Astrocyte of the spinal cord (primary cell): ENCODE measurements at places on chromosomes 16 and 17.

GRCh38 chr17:57375770-57376225 lies 119.5 kb downstream of the MSI2 start:
- DNase-seq = no peak

DNA sequence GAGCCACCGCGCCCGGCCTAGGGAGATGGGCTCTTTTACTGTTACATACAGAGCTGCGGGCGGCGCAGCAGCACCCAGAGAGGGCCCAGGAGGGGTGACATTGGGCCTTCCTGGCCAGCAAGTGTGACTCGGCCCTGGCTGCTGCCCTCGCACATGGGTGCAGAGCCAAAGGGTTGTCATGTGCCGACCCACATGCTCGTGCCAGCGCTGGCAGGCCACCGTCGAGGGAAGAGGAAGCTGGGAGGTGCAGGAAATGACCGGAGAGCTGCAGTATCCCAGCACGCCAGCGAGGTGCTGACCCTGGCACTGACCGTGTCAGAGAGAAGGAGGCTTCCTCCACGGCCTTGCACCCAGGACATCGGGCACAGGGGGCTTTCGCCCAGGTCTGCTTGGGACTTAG lies 8.0 kb downstream of the ENDOV start:
- DNase-seq = no peak

DNA sequence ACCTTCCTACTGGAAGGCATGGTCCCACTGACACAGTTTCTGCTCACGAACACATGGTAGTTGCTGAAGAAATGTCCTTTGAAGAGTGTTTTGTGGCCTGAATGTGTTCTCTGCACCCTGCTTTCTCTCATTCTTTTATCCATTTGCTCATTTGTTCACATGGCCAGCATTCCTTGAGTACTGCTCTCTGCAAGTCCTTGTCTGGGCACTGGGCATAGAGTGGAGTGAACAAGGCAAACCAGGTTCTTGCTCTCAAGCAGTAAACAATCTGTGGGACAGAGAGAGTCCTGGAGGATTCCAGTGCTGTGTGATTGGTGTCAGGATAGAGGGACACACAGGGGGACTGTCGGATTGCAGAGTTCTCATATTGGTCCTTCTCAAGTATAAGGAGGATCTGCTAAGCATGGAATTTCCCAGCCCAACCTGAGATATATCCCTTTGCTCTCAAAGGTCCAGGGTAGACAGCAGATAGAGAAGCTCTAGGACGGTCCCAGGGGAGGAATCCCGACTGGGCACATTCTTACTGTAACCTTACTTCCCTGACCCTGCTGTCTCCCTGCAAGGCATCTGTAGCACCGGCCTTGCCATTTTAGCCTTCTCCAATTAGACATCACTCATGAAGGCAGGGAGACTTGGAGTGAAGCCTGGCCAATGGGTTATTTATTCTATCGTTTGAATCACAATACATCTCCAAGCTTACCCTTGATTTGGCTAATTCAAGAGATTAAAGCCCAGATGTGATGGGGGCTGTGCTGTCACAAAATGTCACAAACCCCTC lies 32.3 kb downstream of the ARL4D start:
- no peak for DNase-seq

DNA sequence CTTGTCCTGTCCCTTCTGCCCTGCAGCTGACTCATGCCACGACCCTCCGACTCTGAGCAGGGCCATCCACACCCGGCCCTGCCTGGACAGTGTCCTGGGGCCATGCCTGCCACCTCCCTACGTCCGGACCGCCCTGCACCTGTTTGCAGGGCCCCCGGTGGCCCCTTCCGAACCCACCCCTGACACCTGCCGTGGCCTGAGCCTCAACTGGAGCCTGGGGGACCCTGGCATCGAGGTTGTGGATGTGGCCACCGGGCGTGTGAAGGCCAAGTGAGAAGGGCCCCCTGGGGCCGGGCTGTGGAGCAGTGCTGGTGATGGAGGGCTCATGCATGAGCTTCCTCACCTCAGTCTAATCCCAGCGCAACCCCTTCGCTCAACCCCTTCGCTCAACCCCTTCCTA lies 5.1 kb downstream of the ADAD2 start:
- no peak for DNase-seq

DNA sequence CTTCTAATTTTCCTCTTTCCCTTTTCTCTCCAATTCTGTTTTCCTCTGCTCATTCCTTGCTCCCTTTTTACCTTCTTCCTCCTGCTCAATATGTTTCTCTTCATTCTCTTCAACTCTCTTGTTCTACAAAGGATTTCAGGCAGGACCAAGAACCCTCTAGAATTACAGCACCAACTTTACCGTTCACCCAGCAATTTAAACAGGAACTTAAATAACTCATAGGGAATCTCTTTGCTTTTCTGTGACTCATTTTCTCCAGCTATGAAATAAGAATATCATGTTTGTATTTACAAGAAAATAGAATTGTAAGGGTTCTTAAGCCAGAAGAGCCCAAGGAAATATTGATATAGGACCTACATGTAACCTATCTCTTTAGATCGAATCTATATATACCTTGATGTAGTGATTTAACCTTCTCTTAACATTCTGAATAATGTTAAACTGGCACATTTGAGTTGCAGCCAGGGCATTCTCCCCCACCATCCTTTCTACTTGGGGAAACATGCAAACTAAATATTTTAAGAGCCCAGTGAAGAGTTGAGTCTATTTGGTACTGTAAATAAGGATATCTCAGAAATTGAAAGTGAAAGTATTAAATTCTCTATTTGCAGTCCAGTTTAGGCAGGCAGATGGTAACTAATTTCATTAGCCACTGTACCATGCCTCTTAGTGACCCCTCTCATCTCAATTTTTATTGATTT lies 137.0 kb downstream of the ANKFN1 start:
- peak; percentile 38 for DNase-seq

DNA sequence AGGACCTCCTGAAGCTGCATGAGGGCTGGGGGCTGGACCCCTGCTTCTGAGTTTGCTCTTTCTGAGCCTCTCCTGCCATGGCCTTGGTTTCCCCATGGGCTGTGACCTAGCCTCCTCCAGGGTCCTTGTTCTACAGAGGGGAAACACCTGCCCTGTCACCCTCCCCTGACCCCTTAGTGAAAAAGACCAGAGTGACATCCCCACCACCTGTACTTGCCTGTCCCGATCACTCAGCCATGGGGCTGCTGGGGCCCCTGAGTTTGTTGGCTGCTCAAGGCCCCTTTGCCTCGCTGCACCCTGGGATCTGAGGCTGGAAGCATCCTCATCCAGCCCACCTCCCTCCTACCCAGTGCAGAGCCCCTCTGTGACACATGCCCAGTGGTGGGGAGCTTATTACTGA lies 800 bp downstream of the NOD2 start:
- DNase-seq = no peak

- DNase-seq = peak; percentile 68
Measured at GRCh38 chr16:70577256-70577698, 53.7 kb downstream of the SF3B3 start.

DNA sequence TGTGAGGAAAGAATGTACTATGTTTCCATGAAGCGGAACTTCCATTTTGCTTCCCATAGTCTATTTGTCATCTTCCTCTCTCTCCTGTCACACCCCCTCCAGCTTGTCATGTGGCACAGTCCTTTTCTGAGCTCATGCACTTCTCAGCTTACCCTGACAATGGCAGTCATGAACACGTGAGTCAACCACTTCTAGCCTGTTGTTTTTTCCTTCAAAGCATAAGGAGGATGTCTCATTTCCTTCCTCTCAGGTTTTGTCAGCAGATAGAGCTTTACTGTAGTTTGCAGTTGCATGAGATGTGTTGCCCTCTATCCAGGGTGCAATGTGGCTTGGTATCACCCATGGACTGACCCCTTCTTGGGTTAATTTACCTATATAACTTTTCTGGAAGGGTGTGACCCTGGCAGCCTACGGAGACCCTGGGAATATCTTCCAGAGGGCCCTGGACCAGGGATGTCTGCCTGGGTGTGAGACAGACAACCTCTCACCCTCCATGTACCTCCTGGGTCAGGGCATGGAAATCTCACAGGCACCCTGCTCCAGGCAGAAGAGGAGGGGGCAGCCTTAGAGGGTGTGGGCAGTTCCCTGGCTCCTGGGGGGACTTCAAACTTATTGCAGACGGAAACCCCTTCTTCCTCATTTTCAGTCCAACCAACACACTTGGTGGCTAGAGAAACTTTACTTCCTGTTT lies 4.0 kb upstream of the ZNF267 start:
- DNase-seq = peak; percentile 79

GRCh38 chr16:79012671-79013434 lies 587.7 kb downstream of the MAF start:
- no peak for DNase-seq

DNA sequence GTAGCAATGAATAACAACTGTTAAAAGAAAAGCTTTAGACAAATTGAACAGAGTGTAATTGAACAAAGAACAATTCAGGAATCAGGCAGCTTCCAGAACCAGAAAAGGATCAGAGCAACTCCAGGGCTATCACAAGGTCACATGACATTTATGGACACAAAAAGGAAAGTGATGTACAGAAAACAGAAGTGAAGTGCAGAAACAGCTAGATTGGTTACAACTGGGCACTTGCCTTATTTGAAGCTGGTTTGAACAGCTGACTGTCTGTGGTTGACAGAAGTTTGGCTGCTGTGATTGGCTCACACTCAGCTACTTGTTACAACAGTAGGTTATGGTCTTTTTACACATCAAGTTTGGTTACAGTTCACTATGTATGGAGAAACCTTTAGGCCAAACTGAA lies 14.8 kb downstream of the EFCAB5 start:
- no peak for DNase-seq

- DNase-seq = no peak
Measured at GRCh38 chr17:53426505-53426904, 396.2 kb upstream of the KIF2B start.

- DNase-seq = no peak
Measured at GRCh38 chr16:68073902-68074760, 11.0 kb upstream of the NFATC3 start.

GRCh38 chr16:19168371-19169081 lies 486 bp downstream of the SYT17 start:
- no peak for DNase-seq

- peak; percentile 30 for DNase-seq
Measured at GRCh38 chr16:58306327-58306726, 11.5 kb upstream of the PRSS54 start.

DNA sequence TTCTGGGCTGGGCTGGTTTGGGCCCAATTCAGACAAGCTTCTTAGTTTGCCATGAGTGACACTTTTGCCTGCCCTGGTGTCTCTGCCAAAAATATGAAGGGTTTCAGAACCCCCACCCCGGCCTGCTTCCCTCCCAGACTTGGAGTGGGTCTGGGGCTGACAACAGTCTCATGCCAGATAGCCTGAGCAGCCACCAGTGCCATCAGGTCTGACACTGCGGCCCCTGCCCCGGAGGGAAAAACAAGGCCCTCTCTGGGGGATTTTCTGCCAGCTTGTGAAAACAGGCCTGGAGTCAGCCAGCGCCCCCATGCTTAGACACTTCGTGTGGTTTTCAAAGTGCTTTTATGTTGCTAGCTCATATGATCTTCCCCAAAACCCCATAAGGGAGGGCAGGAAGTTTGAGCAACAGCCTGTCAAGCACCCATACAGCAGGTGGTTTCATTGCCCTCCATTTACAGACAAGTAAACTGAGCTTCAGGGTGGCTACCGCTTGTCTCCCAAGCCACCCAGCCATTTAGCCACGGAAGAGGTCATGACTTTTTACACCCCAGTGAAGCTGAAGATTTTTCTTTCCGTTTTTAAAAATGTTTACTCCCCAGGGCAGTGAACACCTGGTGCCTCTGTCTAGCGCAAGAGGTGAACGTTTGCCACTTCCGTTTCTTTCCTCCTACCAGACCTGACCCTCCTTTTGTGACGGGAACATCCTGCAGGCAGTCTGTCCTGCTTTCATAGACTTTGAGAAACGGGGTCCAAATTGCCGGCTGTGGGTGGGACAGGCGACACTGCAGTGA lies 300.6 kb downstream of the SEC14L1 start:
- DNase-seq = no peak

DNA sequence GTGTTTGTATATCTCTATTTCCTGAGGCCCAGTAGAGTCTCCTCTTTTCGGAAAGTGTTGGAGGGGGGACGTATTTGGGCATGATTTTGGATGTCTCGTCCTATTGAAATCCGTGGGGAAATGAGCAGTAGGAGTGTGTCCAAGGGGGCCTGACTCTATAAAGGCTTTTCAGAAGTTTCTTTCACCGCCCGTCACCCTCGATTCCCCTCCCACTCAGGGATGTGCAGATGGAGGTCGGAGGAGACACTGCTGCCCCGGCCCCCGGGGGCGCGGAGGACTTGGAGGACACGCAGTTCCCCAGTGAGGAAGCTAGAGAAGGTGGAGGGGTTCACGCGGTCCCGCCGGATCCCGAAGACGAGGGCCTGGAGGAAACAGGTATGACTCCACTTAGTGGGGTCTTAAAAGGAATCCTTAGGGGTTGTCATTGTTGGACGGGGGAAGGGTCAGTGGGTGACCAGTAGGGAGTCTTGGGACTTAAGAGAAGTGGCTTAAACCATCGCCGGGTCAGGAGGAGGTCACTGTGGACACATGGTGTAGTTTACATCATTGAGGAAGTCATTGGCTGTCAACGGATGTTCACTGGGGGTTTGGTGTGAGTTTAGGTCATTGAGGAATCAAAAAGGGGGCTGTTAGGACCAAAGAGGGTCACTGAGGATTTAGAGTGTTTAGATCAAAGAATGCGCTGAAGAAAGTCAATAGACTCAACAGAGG lies 424 bp downstream of the MON1B start:
- no peak for DNase-seq

- DNase-seq = no peak
Measured at GRCh38 chr16:88019821-88020515, 68.7 kb downstream of the BANP start.

GRCh38 chr17:75803883-75804282 lies 19.3 kb downstream of the UNK start:
- DNase-seq = no peak

GRCh38 chr17:9874722-9875121 lies 30.3 kb downstream of the RCVRN start:
- DNase-seq = no peak

GRCh38 chr16:55495616-55496289 lies 13.1 kb upstream of the LPCAT2 start:
- DNase-seq = peak; percentile 91

- DNase-seq = no peak
Measured at GRCh38 chr16:22333457-22333994, 36.3 kb downstream of the POLR3E start.

DNA sequence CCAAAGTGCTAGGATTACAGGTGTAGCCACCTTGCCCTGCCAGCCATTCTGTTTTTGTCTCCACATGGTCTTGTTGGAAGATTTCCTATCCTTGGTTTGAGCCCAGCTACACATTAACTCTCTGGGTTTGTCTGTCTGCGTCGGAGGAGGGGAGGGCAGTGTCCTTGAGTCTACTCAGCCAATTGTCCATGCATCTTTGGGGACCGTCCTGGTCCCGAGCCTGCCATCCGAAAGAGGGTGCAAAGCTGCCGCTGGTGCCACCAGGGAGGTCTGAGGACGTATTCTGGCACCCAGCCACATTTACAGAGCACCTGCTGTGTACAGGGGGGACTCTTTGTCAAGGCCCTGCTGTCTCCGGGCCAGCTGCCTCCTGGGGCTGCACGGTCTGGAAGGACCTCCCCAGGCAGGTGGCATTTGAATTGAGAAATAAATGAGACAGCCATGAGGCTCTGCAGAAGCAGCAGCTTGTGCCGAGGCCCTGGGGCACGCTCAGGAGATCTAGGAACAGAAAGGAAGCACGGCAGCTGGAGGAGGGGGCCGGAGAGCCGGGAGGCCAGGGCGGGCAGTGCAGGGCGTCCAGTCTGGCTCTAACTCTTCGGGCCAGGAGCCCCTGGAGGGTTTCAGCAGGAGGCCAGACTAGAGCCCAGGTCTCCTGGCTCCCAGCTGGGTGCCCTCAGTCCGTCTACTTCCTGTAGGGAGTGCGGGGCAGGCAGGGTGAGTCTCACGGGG lies 1.5 kb downstream of the CYBA start:
- DNase-seq = no peak
